ENCODE measurements at places on chromosomes 4 and X. TPM values are rescaled to one million over a fixed set of nuclear protein-coding genes. Genes with fewer than 3 reads are reported as not detected.

BEX4 gene
- total RNA-seq = 7.6 TPM

GRCh38 chrX:123361371-123361770 lies 177.3 kb downstream of the GRIA3 start:
- DNase-seq = no peak

DNA sequence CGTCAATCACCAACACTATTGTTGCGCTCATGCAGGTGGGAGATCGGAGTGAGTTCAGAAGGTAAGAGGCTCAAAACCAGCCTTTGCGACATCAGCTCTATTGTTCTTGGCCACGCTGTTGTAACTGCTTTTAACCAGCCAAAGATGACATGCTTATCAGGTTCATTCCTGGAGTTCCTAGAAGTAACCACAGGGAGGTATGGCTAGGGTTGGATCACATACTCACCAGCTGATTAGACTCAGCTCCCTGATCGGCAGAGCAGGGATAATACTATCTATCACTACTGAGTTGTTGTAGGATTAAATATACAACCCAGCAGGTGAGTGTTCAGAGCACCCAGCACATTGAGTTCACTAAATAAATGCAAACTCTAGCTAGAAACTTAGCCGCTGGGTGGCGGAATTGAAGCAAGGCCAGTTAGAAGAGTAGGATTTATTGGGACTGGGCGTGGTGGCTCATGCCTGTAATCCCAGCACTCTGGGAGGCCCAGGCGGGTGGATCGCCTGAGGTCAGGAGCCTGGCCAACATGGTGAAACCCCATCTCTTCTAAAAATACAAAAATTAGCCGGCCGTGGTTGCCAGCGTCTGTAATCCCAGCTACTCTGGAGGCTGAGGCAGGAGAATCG lies 12.4 kb downstream of the SLC34A2 start:
- DNase-seq = no peak

DNA sequence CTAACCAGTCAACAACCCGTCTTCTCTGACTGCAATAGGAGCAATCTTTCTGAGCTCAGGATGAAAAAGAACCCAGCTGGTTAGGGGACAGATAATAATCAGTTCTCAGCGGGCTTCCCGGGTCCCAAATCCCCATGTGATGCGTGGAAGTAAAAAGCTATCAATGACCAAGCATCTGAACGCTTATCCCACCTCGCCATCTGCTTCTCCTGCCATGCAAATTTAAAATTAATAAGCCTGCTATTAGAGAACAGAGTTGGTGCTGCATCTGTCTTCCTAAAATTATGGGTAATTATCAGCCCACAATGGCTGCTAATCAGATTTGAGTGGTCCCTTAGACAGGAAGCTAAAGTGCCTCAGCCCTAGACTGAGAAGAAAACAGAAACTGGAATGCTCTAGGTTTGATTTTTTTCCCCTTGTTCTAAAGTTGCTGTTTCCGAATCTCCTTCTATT lies 37.5 kb downstream of the AFAP1 start:
- no peak for DNase-seq

DNA sequence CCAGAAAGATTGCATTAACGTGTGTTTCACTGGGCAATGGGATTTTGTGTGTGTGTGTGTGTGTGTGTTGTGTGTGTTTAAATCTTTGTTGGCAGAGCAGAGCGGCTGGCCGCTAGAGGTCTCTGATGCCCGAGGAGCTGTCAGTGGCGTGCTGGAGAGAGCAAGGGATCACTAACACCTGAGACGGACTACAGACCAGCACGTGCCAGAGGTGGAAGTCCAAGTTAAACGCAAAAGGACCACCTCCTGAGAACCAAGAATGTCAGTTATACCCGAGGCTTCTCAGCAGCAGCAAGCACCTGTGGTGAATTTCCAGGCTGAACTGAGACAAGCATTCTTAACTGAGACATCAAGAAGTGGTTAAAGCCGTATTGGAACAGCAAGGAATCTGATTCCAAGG lies 9.0 kb upstream of the SLC25A14 start:
- peak; percentile 35 for DNase-seq

DNA sequence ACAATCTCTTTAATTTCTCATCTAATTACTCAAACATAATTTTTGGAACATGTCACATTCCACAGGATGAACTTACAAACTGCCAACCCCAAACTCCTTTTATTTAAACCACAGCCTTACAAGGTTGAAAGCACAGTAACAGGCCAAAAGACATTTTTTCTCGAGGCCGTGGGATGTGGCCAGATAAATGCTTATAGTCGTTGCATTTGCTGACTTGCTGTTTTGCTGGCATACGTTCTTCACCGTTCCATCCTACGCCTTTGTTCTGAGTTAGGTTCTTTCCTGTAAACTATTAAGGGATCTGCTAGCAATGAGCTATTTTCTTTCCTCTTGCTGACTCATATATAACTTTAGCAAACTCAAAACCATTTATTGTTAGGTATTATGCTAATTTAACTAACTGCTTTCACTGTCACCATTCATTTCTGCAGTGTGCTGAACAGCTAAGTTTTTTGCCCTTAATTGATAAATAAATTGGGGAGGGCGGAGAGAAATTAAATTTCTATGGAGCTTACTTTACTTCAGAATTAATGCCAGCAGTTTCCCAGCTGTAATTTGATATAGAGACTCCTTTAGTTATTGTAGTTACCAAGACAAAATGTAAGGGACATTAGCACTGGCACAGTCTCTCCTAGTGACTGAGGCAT lies 135.1 kb upstream of the PACRGL start:
- no peak for DNase-seq

DNA sequence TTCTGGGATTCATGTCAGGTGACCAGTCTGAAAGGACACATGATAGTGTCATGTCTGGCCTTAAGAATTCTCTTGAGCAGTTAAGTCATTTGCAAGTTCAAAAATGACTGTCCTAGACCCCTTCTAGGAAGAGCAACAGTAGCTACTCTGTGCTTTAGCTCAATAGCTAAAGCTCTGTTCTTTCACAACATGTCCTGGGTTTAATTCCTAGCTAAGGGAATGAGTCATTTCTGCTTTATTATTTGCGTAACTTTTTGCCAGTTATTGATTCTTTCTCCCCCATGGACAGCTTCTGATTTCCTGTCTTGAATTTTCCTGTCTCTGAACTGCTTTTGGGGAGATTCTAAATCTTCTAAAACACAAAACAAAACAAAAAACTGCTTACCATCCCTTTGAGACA lies 1055.8 kb upstream of the DIAPH2 start:
- DNase-seq = no peak

- DNase-seq = no peak
Measured at GRCh38 chr4:17504081-17504480, 7.8 kb downstream of the QDPR start.

GRCh38 chr4:151960449-151961230 lies 199.8 kb upstream of the GATB start:
- no peak for DNase-seq

- DNase-seq = no peak
Measured at GRCh38 chr4:47278631-47279030, 184.9 kb downstream of the COMMD8 start.
